HL-60 (cell line): ENCODE measurements at places on chromosomes 12 and 14.

DNA sequence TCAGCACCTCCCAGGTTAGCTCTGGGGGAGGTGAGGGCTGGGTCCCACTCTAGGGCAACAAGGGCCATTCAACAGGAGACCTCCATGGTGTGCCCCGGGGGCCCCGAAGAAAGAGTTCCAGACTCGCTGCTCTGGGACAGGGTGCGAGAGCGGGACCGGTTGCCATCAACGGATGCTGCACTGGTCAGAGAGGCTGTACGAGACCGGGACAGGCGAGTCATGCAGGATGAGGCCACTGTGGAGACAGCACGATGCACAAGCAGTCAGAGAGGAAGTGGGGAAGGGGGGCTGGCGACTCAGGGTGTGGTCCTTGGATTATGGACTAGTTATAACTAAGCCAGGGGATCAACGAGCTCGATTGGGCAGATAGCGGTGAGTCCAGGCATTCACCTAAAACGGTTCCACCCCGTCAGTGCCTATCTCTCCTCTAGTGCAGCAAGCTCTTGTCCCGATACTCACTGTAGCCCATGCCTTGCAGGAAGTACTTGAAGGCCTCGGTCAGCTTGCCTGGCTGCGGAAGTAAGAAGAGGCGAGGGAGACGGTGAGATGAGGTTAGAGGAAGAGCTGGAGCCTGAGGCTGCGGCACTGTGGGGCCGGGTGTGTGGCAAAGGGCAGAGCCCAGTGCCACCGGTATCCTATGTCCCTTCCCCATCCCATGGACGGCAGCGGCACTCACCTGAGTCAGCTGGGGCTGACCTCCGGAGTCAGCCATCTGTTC, 7.2 kb downstream of the NDRG2 start:
- peak; percentile 84 for DNase-seq

DNA sequence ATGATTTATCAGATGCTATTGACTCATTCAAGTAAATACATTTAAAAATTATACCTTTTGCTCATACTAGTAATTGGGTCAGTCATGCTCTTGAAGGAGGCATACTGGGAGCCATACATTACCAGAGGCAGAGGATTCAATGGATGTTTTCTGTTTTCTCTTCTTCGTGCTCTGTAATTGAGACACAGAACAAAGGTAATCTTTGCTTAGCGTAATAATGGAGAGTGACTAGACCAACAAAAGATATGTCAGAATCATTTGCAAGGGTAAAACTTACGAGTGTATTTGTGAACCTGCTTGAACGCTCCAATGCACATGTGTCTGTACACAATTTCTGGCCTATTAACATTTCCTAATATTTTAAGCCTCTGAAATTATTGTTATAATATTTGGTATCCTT, 296.4 kb downstream of the FOXG1 start:
- no peak for DNase-seq

GRCh38 chr14:95651821-95652583, 34.2 kb upstream of the TCL1B start:
- DNase-seq, result no peak

DNA sequence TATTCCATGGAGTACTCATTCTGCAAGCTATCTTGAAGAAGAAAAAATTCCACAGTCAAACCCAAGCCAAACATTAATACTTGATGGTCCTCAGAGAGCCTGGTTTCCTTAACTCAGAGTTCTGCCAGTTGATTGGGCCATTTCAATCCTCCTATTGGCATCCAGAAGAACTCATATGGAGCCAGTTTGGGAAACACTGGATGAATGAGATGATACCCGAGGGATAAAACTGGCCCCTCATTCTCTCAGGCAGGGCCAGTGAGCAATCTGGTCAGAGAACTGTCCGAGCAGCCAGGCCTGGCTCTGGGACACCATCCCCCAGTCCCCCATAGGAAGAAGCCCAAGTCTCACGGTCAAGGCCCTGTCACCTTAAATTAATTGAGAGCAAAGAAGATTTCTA, 48.8 kb downstream of the NUAK1 start:
- DNase-seq, result no peak

DNA sequence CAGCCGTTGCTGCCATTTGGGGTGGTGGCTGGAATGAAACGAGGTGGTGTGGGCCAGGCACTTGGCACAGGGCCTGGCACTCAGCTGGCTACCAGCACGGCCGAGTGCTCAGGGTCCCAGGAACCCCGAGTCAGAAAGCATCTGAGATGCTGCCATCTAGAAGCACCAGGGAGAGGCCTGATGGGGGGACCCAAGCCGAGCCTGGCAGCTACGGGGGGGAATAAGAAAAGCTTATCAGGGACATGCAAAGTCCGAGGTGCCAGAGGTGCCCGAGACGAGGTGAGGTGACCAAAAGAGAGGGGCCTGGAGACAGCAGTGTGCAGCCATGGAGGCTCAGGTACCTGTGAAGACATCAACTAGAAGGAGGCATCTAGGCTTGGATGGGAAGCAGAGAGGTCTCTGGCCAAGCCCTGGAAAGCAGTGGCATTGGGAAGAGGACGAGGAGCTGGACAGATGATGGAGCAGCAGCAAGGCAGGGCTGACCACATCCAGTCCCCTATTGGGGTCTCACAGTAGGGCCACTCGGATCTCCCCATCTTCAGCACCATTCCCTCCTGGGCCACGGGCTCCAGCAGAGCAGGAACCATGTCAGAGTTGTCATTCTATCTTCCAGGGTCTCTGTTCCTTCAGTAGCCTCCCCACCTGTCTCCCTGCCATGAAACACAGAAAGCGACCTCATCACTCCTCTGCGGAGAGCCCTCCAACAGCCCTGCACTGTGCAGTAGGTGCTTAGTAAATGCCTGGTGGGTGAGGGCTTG, 59.3 kb upstream of the DIO3 start:
- DNase-seq, result no peak

GRCh38 chr14:92759300-92759678, 10.9 kb upstream of the LGMN start:
- DNase-seq, result no peak

DNA sequence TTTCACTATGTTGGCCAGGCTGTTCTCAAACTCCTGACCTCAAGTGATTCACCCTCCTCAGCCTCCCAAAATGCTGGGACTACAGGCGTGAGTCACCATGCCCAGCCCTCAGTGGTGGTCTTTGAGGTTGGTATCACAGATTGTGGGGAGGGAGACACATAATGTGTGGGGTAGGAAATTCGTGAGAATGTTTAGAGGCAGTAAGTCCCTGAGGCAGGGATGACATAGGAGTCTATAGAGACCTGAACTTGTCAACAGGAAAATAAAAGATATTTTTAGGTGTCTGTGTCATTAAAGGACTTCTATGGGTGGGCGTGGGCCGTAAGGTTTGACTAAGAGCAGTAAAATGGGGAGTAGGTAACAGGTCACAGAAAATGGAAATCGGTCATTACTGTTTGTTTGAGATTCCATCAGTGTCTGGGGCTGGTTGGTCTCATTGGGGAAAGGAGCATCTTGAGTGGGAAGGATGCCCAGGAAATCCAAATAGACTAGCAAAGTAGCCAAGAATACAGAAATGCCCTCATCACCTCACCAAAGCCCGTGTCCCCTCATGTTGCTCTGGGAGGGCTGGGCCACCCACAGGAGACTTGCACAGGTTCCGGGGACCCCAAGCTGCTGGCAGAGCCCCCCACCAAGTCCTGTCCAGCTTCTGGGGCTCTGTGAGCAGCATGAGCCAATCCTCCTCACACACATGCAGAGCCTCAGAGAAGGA, 63.6 kb upstream of the BCL2L14 start:
- DNase-seq, result no peak

DNA sequence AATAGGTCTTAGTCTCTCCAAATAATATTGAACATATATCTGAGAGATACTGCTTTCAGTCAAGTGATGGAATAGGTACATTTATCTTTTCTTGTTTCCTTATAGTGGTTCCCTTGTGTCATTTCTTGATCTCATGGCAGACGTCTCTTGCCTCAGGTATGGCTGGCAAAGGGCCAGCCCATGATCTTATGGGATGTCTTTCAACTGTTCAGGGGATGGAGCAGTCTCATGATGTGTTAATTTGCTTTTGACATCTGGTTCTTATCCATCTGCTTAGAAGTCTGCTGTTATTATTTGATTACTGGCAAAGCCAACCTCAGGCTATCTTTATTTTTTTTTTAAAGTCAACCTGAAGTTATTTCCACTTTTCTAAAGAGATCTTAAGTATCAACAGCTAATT, 262.9 kb downstream of the TMEM117 start:
- no peak for DNase-seq

DNA sequence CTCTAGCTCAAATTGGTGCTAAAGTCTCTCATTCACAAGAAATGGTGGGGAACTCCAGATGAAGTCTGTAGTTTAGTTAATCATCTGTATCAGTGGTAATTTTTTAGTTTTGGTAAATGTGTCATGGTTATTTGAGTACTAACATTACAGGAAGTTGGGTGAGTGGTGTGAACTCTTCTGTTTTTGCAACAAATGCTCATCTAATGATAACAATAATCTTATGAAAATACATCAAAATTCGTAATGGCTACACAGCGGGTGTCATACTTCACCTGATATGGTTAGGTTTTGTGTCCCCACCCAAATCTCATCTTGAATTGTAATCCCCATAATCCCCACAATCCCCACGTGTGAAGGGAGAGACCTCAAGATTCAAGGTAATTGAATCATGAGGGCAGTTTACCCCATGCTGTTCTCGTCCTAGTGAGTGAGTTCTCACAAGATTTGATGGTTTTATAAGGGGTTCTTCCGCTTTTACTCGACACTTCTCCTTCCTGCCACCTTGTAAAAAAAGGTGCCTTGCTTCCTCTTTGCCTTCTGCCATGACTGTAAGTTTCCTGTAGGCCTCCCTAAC, 209.3 kb upstream of the FOXN3 start:
- DNase-seq, result no peak

GRCh38 chr12:29023436-29024076, 125.5 kb upstream of the FAR2 start:
- DNase-seq, result no peak

DNA sequence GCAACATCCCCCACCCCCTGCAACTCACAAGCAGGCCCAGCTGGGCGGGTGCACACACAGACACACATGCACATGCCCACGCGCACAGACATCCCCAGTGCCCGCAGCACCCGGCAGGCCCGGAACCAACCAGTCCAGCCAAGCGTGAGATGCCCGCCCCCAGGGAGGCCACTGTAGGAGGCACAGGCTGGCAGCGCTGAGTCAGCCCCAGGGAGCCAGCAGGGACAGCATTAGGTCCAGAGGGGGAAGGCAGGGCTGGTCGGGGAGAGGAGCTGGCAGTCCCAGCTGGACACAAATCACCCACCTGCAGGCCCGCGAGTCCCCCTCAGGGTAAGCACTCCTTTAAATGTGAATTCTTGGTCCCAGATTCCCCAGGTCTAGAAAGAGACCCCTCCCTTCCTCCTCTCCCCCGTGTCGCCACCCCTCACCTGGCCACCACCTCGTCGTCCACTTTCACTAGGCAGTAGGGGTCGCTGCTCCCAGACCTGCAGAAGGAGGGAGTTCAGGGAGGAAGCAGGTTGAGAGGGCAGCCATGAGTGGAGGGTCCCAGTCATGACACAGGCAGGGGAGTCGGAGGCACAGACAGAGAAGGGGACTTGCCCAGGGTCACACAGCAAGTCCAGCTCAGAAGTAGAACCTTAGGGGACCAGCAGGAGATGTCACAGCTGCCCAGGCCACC, 5.0 kb downstream of the RASAL1 start:
- DNase-seq, result no peak

GRCh38 chr14:59277659-59278058, 89.2 kb downstream of the DAAM1 start:
- DNase-seq, result no peak

GRCh38 chr12:64004641-64005040, 160.1 kb downstream of the SRGAP1 start:
- no peak for DNase-seq
